Globus pallidus (tissue), 1 donor: ENCODE measurements at places on chromosomes 4 and X.

DNA sequence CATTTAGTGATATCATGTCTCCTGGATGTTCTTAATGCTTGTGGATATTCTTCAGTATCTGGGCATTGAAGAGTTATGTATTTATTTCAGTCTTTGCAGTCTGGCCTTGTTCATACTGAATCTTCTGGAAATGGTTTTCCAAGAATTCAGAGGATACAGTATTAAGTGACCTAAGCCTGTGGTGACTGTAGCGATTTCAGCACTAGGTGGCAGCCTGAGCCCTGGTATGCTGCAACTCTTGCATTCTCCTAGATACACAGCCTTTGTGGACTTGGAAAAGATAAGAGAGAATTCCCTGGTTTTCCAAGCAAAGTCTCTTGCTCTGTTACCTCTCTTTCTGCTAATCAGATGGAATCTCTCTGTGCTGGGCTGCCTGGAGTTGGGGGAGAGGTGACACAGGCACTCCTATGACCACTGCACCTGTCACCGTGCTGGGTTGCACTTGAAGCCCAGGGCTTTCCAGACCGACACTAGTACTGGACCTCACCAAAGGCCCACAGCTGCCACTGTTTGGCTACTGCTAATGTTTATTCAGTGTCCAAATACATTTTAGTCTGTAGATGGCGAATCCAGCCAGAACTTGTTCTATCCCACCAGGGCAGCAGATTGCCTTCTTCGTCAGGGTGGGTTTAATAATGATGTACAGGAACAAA, 19.3 kb upstream of the SPIN2A start:
- peak; percentile 18 for DNase-seq

DNA sequence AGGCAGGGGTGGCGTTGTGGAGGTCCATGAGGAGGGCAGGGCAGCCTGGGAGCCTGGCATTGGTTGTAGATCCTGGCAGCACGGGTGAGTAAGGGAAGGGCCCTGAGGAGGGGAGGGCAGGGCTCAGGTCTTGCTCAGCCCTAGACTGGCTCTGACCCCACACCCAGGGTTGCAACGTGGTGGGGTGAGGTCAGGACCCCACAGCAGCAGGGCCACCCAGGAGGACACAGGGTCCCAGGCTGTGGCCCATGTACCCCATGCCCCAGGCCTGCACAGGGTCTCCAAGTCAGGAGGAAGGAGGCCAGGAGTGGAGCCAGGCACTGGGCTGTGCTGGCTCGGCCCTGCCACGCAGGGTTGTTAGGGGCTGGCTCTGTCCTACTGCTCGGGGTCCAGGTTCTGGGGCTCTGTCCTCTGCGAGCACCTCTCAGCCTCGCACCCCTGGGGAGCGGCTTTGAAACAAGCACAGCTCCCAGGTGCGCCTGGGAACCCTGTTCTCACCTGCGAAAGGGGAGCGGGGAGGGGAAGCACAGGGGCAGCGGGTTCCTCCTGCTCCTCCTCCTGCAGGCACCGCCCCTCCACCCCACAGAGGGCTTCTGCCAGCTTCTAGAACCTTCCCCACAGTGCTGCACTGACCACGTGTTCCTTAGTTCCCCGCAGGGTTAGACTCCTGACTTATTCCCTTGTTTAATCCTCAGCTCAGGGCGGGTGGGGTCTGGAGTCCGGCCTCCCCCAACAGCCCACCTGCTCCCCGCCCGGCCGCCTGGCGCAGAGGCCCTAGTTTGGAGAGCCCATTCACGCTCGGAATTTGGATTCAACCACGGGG, 20.4 kb downstream of the MSANTD1 start:
- DNase-seq: no peak

- no peak for DNase-seq
These were observed 87.8 kb downstream of the GATB start for GRCh38 chr4:151672996-151673395.

DNA sequence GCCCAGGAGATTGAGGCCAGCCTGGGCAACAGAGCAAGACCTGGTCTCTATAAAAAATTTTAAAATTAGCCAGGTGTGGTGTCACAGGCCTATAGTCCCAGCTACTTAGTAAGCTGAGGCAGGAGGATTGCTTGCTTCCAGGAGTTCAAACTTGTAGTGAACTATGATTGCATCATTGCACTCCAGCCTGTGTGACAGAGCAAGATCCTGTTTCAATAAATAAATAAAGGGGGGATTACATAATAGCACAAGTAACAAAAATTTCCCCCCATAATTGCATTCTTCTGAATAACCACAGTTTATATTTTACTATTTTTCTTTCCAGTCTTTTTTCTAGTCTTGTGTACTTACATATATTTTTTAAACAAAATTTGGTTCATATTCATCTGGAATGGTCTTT, 135.6 kb downstream of the CHIC2 start:
- no peak for DNase-seq

- peak; percentile 1 for DNase-seq
These were observed 133.3 kb upstream of the ZIC3 start for GRCh38 chrX:137432609-137433008.

DNA sequence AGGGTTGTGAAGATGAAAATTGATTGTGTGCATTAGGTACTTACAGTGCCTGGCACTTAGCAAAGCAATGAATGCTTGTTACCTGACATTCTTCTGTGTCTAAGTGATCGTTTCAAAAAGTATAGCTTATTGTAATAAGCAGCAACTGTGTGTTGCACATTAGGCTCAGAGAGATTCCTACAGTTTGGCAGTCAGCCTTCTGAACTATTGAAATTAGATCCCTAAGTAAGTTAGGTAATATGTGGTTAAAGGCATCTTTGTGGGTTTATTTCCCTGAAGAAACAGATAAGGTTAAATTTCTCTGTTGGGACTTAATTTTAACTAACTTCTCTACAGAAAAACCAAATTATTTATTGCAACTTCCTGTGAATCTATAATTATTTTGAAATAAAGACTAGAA, 93.4 kb downstream of the REPS2 start:
- DNase-seq: no peak

- no peak for DNase-seq
These were observed 14.3 kb upstream of the PNPLA4 start for GRCh38 chrX:7941390-7942042.

DNA sequence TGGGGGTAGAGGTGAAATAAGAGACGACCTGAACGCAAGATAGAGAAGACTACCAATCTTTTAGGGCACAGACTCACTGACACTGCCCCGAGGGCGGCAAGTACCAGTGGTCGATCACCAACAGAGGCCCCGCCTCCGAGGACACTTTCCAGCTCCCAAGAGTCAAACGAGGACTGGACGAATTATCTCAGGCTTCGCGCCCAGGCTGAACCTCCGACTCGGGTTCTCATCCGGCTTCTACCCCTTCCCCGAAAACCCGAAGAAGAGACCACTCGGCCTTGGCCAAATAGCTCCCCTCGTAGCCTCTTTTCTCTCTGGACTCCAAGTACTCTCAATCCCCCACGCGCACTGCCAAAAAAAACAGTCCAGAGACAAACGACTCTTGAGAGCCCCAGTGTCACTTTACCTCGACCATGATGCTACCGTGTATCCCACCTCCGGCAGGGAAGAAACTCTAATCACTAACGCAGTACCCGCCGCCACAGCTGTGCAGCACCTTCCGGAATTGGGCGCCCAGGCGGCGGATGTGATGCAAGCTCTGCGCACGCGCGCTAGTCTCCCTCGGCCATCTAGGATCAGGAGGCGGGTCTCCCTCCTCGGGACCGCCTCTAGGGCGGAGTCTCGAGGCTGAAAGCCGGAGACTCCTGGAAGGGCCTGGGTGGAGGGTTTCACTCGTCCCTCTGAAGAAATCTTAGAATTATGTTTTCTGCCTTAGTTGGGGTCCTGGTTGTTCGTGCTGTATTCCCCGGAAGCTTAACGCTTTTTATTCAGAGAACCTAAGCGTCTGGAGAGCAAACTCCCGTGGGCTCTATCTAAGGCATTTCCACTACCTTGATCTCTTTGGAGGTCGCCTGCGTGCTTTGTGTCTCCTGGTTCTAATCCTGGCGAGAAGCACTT, at the start of gene PLRG1:
PLRG1 (minus strand) TSS at position 507 of the 897 bp plus-strand sequence; CDS start at position 415, 92 bp downstream.
- DNase-seq: peak; percentile 94

GRCh38 chr4:161345741-161346140, 818.1 kb downstream of the FSTL5 start:
- no peak for DNase-seq

DNA sequence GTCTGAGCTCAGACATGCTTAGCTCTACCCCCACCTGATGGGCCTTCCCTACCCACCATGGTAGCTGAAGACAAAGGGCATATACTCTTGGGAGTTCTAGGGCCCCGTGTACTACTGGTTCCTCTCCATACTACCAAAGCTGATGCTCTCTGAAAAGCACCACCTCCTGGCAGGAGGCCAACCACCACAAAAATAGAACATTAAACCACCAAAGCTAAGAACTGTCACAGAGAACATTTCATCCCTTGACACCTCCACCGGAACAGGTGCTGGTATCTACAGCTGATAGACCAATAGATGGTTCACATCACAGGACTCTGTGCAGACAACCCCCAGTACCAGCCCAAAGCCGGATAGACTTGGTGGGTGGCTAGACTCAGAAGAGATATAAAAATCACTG, 13.4 kb downstream of the EDA2R start:
- no peak for DNase-seq

- DNase-seq: peak; percentile 4
These were observed 36.4 kb downstream of the TMEM154 start for GRCh38 chr4:152643153-152644035.

DNA sequence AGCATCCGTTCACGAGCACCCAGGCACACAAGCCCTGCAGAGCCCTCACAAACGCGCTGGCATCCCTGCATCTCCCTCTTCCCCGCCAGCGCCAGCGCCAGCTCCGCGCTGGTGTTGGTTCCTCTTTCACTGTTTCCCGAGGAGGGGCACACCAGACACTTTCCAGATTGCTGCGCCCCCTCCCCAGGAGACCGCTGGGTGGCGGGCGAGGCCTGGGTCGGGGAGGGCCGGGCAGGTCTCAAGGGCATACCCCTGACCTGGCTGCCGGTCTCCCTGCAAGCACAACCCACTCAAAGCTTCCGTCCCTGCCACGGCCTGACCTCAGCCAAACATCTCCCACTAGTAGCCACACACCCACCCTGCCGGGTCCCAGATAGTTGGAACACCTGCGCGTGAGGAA, 2.2 kb upstream of the NKX1-1 start:
- no peak for DNase-seq

DNA sequence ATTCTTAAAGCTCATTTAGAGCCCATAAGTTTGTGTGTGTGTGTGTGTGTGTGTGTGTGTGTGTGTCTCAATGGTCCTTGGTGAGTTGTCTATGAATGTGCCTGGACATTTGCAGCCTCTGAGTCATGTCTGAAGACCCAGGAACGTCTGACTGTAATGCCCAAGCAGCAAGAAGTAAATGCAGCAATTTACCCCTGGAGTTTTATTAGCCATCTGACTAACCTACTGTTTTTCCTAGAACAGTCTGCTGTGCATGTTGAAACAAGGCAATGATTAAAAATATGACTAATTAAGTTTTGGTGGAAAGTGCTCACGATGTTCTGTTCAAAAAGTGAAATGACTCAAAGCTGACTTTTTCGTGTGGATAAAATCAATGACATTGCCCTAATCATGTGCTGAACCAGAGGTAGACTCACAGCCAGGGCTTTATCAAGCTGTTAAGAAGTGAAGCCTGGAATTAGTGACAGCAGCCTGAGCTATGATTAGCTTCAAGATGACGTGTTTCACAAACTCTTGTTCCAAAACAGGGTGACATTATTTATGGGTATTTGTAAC, 201.6 kb downstream of the CPE start:
- DNase-seq: no peak

- no peak for DNase-seq
These were observed 140.6 kb upstream of the SCML1 start for GRCh38 chrX:17596546-17597205.

DNA sequence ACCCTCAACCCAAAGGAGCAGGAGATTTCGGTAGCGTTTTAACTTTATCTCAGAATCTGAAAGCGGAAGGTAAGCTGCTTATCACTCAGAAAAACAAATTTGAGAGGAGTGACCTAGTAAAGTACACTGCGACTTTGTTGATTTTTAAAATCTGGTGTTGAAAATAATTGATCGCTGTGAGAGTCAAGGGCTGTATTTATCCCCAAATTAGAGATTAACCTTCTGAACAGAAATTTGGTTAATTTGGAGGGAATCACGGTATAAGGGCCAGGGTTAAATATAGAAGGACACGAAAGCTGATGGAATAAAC, 212 bp downstream of the CLCN4 start:
- no peak for DNase-seq

- no peak for DNase-seq
These were observed 42.8 kb downstream of the TENM3 start for GRCh38 chr4:182286035-182286434.

GRCh38 chr4:138673053-138673452, 342.5 kb upstream of the NOCT start:
- no peak for DNase-seq

DNA sequence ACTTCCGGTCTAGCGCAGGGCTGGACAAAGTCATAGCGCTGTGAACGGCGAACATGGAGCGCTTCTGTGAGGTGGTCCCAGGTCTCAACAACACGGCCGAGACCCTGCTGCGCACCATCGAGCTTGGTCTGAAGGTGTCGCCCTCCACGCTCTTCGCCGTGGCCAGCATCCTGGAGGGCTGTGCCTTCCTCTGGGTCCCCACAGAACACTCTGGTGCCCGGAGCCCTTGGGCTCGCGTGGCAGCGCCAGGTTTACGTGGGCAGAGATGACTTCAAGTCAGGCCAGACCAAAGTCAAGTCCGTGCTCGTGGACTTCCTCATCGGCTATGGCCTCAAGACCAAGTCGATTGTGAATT, 128.6 kb downstream of the ANAPC4 start:
- DNase-seq: no peak

GRCh38 chr4:108334031-108334430, 165.3 kb upstream of the LEF1 start:
- DNase-seq: no peak

DNA sequence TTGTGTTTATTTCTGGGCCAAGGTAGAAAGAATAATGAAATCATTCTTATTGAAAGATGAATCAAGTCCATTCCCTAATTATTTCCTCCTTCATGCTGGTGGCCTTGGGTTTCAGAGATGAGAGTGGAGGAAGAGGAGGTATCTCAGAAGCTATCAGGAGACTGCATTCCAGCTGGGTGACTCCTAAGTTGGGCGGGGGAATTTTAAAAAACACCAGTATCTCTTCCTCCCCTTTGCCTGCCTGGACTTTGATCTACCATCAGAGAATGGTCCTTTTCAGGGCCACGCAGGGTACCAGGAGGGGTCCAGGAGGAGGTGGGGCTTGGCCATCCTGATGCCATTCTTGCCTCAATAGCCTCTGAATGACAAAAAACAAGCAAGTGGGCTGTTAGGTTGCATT, 104.4 kb downstream of the ASMT start:
- no peak for DNase-seq

- DNase-seq: no peak
These were observed 37.3 kb upstream of the GUCY1A1 start for GRCh38 chr4:155629183-155629825.

DNA sequence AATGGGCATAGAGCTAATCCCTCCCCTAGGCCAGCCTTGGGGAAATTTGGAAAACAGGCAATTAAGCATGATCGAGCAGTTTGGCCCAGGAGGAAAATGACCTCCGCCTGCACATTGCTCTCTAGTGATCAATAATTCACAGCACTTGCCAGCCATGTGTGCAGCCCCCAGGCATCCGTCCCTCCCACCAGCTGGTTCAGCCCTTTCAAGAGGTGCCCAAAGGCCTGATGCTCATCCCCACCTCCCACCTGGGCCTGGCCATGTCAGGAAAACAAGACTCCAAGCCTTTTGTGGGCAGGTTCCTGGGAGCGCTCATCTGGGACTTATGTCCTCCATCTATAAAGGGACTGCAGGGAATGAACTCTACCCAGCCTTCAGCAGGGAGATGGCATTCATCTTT, 17.5 kb upstream of the PPP2R2C start:
- DNase-seq: no peak
